ENCODE measurements at places on chromosomes 6 and 20. TPM values are rescaled to one million over a fixed set of nuclear protein-coding genes. Genes with fewer than 3 reads are reported as not detected.

- no peak for DNase-seq
Measured at GRCh38 chr20:20231528-20232298, 136.2 kb upstream of the INSM1 start.

DNA sequence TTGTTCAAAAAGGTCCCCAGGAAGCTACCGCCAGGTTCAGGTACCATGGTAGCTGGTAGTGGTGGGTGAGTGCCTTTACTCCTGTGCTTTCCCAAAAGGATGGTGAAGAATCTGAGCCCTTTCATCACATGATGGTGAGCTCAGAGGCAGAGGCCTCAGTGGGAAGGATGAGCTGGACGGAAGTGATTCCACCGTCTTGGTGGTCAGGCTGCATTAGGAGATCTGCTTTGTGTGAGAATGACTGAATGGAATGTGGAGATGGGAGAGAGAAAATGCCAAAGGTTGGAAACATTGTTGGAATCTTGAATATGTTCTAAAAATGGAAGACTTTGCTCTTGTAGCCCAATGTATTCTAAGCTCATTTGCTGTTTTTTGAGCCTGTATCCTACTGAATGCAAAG lies 108.1 kb upstream of the SCP2D1 start:
- no peak for DNase-seq

DNA sequence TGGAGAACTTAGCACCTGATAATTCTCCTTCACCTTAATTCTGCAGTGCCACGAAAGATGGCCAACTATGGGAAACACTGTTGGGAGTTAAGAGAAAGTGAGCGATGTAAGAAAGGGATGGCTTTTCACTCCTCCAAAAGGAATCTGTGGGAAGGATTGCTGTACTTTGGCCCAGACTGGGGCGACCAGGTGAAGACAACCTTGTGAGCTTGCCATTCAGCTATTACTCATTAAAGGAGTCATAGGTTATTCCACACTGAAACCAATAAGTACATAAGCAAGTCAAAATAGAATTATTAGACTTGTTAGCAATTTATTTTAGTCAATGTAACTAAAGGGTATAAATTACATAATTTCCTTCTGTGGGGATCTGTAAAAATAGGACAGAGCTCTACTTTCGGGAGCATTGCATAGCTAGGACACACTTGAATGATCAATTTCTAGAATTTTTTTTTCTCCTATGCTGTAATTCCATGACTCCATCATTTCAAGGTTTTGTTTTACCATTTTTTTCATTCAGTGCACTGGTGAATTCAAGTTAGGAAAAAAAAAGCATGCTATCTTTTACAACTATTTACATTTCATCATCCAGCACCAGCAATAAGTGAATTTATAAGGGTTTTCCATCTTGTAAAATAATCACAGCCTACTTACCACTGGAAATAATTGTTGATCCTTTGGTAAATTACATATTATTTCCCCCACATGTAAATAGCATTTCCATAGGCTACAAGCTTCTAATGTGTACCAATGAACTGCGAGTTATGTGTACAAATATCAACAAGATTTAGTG lies 231.7 kb downstream of the SIM1 start:
- DNase-seq = no peak

DNA sequence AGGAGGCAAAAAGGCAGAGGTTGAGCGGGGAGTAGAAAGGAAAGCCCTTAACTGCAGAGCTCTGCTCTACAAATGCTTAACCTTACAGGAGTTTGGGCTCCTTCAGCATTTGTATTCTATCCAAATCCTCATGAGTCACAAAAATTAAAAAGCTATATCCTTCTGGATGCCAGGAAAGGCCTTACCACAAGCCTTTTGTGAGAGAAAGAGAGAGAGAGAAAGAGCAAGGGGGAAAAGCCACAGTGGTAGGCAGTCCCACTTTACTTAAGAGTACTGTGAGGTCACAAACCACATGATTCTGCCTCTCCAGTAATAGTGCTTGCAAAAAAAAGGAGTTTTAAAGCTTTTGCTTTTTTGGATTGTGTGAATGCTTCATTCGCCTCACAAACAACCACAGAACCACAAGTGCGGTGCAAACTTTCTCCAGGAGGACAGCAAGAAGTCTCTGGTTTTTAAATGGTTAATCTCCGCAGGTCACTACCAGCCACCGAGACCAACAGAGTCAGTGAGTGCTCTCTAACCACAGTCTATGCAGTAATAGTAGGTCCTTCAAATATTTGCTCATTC lies at the start of gene RUNX2:
Gene RUNX2, plus strand, starts transcription at position 375 of the 567 bp plus-strand sequence. CDS start 397 bp downstream, outside the sequence.
- DNase-seq = no peak

DNA sequence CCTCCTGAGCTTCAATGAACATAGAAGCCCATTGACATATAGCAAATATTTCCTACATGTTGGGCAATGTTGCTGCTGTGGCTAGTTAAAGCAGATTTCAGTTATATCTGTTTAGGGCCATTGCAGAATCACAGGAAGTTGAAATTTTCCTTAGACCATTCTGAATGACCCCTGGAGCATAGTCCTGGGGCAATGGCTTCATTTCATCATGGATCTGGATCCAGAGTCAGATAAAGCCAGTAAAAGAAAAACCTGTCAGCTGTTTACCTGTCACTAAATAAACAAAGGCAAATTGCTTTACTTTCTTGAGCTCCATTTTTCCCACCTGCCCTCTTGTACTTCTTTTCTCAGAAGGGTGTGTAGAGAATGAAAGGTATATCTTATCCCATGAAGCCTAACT lies 494.0 kb upstream of the MAP3K7 start:
- DNase-seq = no peak

GRCh38 chr20:62276439-62276838 lies 26.4 kb upstream of the ADRM1 start:
- no peak for DNase-seq

DNA sequence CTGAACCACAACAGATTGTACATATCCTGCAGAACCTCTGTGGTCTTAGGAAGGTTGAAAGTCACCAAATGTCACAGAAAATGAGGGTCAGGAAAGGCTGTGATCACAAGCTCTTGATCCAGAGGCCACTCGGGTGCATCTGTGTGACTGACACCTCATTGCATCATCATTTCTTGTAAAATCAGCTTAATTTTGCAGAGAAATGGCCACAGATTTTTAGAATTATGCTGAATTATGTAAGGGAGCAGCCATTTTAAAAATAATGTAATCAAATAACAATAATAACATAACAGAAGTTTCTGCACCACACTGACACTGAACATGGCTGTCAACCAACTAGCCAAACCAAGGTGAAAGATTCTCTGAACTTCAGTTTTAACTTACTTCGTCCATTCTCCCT lies 32.5 kb upstream of the PRND start:
- no peak for DNase-seq

DNA sequence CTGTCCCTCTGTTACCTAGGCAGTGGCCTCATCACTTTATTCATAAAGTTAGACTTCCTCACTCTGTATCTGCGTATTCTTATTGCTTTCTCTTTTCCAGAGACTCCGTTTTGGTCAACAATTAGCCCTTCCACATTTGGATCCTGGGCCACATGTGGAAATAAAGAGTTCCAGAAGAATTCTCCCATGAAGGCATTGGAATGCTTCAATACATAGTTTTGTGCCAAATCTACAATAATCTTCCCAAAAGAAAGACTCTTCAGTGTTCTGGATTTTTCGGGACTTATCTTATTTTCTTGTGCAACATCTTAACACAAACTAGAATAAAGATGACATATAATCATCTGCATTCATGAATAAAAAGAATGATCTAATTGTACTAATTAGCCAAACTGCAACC lies 187.7 kb upstream of the BMP2 start:
- no peak for DNase-seq

DNA sequence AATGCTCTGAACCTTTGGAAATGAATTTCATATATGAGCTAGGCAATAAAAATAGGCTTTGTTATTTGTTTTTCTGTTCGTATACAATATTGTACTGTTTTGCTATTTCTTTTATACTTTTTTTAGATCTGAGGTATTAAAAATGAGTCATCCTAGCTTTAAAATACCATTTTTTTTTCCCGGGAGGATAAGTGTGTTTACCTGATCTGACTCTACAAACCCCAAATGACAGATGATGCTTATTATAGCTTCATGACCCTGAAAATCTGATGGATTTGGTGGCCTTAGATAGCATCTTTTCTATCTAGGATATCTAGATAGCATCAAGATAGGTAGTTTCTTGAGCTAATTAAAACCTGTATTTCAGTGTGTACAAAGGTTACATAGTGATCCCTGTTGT lies 206.4 kb downstream of the DTNBP1 start:
- no peak for DNase-seq

The ERGIC3 gene
- 119 TPM for total RNA-seq

The PLCB4 gene
- 33.4 TPM for total RNA-seq

The MAFB gene
- total RNA-seq = 32.5 TPM

The SLC24A3 gene
- 2.1 TPM for total RNA-seq

Data from left cardiac atrium (tissue), 4 donors.